ENCODE measurements at places on chromosomes 13 and 19.

GRCh38 chr13:106029676-106030290 lies 505.7 kb downstream of the EFNB2 start:
- no peak for DNase-seq

DNA sequence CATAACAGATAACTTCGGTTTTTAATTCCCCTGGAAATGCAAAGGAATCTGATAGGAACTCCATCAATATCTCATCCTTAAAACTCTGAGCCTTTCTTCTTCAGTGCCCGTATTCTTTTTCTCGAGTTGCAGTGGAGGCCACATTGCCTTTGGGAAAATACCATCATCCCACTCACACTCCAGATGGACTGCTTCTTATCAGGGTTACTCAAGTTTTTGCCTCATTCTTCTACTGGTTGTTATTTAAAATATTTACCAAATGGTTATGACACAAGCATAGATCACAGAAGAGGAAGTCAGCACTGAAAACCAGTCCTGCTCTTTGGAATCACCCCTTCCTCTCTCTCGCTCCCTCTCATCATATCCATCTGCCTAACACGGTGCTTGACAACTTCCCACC lies 1020.5 kb upstream of the SLC10A2 start:
- DNase-seq = no peak

DNA sequence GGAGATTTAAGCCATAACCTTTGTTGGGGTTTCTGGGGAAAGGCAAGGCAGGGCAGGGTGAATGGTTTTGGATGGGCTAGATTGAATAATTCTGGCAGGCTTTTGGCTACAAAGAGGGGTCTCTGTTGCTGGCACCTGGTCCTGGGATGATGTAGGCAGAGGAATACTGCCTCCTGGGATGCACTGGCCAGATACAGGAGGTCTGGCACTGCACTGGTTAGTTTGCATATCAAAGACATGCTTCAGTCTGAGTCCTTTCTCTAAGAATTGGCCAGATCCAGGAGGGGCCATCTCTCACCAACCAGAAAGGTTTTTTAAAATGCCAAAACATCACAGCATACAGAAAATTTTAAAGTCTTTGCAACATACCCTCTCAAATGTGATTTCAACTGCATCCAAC lies 8.0 kb upstream of the MEDAG start:
- no peak for DNase-seq

- DNase-seq = no peak
Observed at GRCh38 chr13:85261757-85262346, 537.4 kb downstream of the SLITRK6 start.

DNA sequence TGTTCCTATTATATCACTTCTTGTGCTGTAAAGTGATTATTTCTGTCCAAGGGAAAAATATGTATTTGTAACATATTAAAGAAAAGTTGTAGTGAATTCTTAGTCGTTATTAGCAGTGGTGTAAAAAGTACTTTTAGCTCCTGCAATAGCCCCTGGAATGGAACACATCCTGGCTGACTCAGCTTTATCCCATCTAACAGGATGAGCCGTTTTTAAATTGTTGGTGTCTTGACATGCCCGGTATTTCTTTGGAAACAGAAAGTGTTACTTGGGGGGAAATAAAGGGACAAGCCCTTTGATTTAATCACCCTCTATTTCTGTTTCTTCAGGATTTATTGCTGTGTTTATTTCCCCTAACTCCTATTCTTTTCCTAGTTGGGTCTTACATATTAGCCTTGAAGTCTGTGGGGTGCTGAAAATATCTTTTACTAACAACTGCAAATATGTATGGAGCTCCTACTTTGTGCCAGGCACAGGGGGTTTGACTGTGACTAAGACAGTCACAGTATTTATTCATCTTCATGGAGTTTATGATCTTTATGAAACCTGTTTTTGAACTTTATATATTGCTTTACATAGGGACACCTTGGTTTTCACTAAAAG lies 17.9 kb downstream of the COG3 start:
- DNase-seq = peak; percentile 35

DNA sequence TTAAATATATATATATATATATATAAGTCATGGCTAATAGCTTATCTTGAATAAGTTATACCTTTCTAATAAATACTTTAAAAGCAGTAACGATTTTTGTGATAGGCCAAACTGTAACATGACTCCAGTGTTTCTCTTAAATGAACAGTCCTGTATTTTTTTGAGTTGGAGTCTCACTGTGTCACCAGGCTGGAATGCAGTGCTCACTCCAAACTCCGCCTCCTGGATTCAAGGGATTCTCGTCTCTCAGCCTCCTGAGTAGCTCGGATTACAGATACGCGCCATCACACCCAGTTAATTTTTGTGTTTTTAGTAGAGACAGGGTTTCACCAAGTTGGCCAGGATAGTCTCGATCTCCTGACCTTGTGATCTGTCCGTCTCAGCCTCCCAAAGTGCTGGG lies 814.2 kb upstream of the SLITRK5 start:
- DNase-seq = peak; percentile 49

DNA sequence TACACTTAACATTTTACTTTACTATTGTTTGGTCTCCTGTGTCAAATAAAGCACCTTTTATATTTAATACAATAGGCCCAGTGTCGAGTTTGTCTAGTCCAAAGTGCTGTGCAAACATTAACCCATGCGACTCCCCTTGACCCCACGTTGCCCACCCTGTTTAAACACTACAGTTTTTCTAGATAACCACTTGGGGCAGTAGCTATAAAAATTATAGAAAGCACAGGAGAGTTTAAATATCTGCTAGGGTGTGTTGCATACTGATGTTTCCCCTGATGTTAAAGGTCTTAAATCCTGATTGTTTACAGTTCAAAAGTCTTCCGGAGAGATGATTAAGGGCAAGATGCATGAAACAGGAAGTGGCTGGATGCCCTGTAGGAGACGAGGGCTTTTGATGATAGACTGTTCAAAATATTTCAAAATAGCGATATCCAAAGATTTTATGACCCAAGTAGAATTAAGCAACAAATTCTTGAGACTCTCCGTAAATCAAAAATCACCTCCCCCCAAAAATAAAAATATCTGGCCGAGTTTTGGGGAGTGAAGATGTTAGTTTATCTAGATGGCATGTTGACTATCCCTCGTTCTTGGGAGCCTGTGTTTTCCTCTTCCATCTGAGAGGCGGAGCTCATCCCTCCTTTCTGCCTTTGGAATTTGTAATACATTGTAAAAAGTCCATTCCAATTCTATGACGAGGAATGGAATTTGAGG lies 167.1 kb downstream of the FGF9 start:
- peak; percentile 62 for DNase-seq

- DNase-seq = no peak
Observed at GRCh38 chr13:39540929-39541605, 61.9 kb downstream of the LHFPL6 start.

GRCh38 chr13:33797622-33798021 lies 20.3 kb upstream of the RFC3 start:
- DNase-seq = no peak

- peak; percentile 61 for DNase-seq
Observed at GRCh38 chr19:49340069-49340864, 5.1 kb downstream of the CD37 start.

DNA sequence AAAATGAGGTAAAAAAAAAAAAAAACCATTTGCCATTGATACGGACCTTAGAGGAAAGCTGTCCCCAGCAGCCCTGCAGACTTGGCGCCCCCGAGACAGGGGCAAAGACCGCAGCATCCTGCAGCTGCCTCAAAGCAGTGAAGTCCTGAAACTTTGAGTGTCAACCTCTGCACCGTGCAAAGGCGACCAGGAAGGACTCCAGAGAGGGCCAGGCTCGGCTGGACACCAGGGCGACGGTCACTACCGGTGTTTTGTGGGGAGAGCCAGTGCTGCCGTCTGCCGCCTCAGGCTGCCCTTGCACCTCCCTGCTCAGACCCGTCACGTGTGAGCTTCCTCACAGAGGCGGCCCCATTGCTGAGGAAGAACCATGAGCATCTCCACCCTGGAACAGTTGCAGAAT lies 146.7 kb upstream of the SPACA7 start:
- no peak for DNase-seq

- no peak for DNase-seq
Observed at GRCh38 chr13:27822873-27823311, 30.6 kb downstream of the GSX1 start.

DNA sequence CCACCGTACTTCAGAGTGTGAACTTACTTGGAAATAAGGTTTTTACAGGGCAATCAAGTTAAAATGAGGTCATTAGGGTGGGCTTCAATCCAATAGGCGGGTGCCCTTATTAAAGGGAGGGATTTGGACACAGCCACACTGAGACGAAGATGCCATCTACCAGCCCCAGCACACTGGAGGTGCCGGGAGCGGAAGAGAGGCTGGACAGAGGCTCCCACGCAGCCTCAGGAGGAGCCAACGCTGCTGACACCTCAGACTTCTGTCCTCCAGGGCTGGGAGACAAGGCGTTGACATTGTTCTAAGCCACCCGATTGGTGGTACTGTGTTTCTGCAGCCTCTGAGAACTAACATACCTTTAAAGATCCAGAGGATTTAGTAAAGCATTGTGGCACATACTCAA lies 12.6 kb upstream of the RAB20 start:
- no peak for DNase-seq

DNA sequence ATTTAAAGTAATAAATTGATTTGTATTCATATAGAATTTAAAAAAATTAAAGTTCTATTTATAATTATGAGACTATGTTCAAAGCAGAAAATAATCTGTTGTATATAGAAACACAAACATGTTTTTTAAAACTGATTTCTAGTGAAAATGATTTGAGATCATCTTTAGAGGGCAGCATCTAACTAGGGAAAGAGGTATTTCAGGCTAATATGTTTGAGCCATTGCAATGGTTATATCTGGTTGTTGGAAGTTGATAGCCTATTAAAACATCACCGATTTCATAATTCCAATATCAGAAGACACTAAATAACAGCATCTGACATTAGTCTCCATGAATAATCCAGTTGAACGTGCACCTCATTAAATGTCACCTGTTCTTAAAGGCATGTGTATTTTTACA lies 79.8 kb upstream of the SLITRK6 start:
- no peak for DNase-seq
